Vagina (tissue), 2 donors: ENCODE measurements at places on chromosomes 5 and 9. TPM values are rescaled to one million over a fixed set of nuclear protein-coding genes. Genes with fewer than 3 reads are reported as not detected.

DNA sequence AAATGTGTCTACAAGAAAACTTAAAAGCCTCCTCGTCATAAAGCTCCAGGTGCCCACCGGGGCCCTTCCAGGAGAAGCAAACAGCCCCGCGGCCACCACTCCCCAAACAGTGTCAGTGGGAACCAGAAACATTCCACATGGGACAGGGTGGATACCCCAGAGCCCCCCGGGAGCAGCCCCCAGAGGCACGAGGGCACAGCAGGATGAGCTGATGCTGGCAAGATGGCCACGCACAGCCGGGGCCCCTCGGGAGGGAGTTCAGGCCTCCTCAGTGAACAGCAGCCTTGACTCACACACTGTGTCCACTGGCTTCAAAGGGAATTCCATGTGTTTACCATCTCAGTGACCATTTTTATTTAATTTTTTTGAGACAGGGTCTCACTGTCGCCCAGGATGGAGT lies 10.5 kb downstream of the EXD3 start:
- no peaks in the 10 kb centered on the region for H3K27me3 ChIP-seq
- H3K4me3 ChIP-seq: no peak overlapping the region
- peaks cover 30% of the 10 kb centered on the region for H3K4me1 ChIP-seq

Gene SOX30
- not detected for total RNA-seq

DNA sequence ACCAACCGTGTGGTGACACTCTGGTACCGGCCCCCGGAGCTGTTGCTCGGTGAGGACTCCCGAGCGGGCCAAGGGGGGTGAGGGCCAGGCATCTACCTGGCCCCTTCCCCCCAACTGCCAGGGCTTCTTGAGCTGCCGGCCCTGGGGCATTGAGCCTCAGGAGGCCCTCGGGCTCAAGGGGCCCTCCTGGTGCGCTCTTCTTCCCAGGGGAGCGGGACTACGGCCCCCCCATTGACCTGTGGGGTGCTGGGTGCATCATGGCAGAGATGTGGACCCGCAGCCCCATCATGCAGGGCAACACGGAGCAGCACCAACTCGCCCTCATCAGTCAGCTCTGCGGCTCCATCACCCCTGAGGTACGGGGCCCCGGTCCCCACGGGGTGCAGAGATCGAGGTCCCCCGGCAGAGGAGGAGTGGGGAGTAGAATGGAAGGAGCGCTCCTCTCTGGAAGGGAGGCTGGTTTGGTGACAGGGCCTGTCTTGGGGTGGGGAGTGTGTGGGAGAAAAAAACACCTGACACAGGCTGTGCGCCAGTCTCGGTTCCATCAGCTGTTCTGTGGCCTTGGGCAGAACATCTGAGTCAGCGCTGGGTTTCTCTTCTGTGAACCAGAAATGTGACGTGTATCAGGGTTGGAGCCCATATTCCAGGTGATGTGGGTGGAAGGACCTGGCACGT lies 2.6 kb downstream of the CDK9 start:
- no peak overlapping the region for H3K4me3 ChIP-seq
- H3K4me1 ChIP-seq: peaks cover 50% of the 10 kb centered on the region
- H3K36me3 ChIP-seq: peaks cover 47% of the 10 kb centered on the region
- H3K27me3 ChIP-seq: no peaks in the 10 kb centered on the region
- no peak for DNase-seq

Gene TEX48
- total RNA-seq: not detected

- no peak overlapping the region for H3K4me3 ChIP-seq
- no peak overlapping the region for H3K27ac ChIP-seq
- no peaks in the 10 kb centered on the region for H3K36me3 ChIP-seq
- no peaks in the 10 kb centered on the region for H3K27me3 ChIP-seq
- H3K4me1 ChIP-seq: no peaks in the 10 kb centered on the region
- DNase-seq: no peak
Observed at GRCh38 chr9:73583576-73583975, 431.9 kb downstream of the ANXA1 start.

- H3K27me3 ChIP-seq: no peaks in the 10 kb centered on the region
- H3K4me3 ChIP-seq: no peak overlapping the region
- no peak for DNase-seq
- peaks cover 17% of the 10 kb centered on the region for H3K4me1 ChIP-seq
- no peaks in the 10 kb centered on the region for H3K36me3 ChIP-seq
Observed at GRCh38 chr9:13023498-13023897, 248.7 kb downstream of the LURAP1L start.

Gene DBH
- 12.0 TPM for total RNA-seq

GRCh38 chr9:75616841-75617566 lies 273.5 kb upstream of the PCSK5 start:
- no peaks in the 10 kb centered on the region for H3K4me1 ChIP-seq
- no peak overlapping the region for H3K4me3 ChIP-seq
- no peak overlapping the region for H3K27ac ChIP-seq
- no peaks in the 10 kb centered on the region for H3K36me3 ChIP-seq
- no peak for DNase-seq

- no peaks in the 10 kb centered on the region for H3K27me3 ChIP-seq
- no peak overlapping the region for H3K4me3 ChIP-seq
Observed at GRCh38 chr5:9361835-9362234, 184.0 kb downstream of the SEMA5A start.

Gene QRFP
- not detected for total RNA-seq

Gene DOLK
- 8.1 TPM for total RNA-seq

Gene OR1L8
- 0.74 TPM for total RNA-seq

- no peak for DNase-seq
- H3K4me1 ChIP-seq: no peaks in the 10 kb centered on the region
- H3K36me3 ChIP-seq: no peaks in the 10 kb centered on the region
- H3K27ac ChIP-seq: no peak overlapping the region
- no peaks in the 10 kb centered on the region for H3K27me3 ChIP-seq
Observed at GRCh38 chr9:86626802-86627201, 272.6 kb upstream of the TUT7 start.

- H3K4me1 ChIP-seq: no peaks in the 10 kb centered on the region
- no peak for DNase-seq
- no peak overlapping the region for H3K27ac ChIP-seq
- no peaks in the 10 kb centered on the region for H3K36me3 ChIP-seq
Observed at GRCh38 chr5:129664336-129664937, 83.5 kb upstream of the MINAR2 start.

GRCh38 chr9:72486594-72486955 lies 34.8 kb upstream of the TMC1 start:
- no peaks in the 10 kb centered on the region for H3K4me1 ChIP-seq
- H3K36me3 ChIP-seq: no peaks in the 10 kb centered on the region
- H3K27ac ChIP-seq: no peak overlapping the region
- DNase-seq: no peak

- H3K4me1 ChIP-seq: peaks cover 24% of the 10 kb centered on the region
- peak; percentile 93 for DNase-seq
Observed at GRCh38 chr9:98790842-98791607, 5.3 kb downstream of the ANKS6 start.

DNA sequence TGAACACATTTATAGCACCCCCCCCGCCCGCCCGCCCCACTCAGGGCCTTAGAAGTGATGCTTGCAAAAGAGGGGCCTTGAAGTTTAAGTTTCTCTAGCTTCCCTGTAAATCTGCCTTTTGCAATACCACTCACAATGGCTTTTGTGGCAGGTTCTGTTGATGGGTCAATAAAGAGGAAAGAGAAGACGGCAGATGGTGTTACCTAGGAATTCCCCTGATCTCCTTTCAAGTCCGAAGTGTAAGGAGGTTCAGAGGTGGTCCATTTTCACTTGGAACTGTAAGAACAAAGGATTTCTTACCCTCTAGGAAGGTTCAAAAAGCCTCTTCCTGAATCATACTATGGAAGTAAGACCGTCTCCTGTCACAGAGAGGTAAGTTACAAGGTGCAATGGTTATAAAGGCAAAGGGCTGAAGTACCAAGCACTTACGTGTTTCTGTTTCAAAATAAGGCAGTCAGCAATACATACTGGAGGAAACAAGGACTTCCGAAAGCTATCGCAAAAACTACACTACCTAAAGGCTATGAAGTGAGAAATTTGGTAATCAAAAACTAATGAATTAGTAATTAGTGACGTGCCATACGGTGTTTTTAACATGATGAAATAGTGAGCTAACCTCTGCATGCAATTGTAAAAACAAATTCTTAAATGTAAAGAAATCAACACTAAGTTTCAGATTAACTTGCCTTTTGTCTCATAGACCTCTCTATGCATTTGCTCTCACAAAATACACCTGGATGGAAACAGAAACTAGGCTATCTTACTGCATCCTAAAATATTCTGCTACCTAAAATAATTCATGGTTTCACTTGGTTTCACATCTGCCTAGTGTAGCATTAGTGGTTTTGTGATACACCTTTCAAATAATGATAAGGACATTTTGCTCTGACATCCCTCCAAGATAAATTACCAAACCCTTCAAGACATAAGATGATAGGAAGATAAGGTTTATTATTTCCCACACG lies 589.4 kb upstream of the FAM174A start:
- H3K4me1 ChIP-seq: no peaks in the 10 kb centered on the region
- no peak for DNase-seq
- H3K27me3 ChIP-seq: no peaks in the 10 kb centered on the region
- H3K4me3 ChIP-seq: no peak overlapping the region
- H3K27ac ChIP-seq: no peak overlapping the region
- H3K36me3 ChIP-seq: no peaks in the 10 kb centered on the region

Gene CMYA5
- total RNA-seq: 10.1 TPM

Gene PTGES
- 18.9 TPM for total RNA-seq

DNA sequence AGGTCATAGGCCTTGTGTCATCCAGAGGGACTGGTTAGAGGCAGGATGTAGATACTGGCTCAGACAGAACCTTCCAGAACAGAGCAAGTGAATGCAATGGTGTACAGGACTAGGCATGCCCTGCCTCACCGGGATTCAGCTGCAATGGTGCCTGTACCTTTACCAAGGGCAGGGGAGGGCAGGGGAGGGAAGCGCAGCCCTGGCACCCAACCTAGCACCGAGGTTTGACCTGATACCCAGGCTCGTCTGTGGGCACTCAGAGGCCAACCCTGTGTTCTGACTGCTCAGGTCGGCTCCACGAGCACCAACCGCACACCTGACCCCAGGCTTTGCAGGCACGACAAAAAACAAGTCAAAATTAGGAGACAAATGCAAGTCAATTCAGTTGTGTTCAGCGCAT lies 47.3 kb upstream of the GFPT2 start:
- H3K27ac ChIP-seq: no peak overlapping the region

Gene LHX6
- total RNA-seq: 8.1 TPM

DNA sequence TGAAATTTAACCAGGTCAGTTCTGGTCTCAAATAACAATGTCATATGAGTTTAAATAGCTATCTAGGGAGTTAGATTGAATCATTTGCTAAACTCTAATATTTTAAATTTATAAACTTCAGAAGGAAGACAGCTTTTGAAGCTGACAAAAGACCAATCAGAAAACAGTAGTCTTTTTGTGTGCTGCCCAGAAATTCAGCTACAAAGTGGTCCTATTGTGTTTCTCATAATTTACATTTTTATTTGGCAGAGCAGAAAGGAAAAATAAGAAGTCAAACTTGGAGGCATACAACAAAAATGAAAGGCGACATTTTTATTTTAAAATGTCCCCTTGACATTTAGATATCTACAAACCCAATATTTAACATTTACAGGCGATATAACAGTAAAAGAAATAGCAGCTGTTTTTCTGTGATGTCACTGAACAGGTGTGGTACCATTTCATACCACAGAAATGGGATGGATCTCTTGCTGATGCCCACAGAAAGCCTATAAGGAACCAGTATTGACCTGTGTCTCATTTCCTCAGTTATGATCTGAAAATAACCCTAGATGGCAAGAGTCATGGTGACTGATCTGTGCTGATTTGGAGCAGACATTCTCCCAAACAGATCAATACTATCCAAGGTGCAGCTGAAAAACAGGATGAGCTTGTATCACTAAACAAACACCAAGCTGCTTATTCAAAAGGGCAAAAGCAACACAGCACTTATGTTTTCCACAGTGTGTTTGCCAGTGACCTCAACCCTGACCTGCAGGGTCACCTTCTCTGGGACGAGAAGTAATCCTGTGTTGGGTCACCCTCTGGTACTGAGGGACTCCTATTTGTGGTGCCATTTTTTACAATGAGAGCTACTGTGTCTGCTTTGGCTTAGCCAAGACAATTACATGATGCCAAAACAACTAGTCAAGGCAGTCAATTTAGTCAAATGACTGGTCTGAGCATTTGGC lies 3.6 kb upstream of the FST start:
- no peak overlapping the region for H3K4me3 ChIP-seq
- H3K27ac ChIP-seq: no peak overlapping the region
- H3K36me3 ChIP-seq: no peaks in the 10 kb centered on the region
- DNase-seq: no peak
- no peaks in the 10 kb centered on the region for H3K27me3 ChIP-seq

DNA sequence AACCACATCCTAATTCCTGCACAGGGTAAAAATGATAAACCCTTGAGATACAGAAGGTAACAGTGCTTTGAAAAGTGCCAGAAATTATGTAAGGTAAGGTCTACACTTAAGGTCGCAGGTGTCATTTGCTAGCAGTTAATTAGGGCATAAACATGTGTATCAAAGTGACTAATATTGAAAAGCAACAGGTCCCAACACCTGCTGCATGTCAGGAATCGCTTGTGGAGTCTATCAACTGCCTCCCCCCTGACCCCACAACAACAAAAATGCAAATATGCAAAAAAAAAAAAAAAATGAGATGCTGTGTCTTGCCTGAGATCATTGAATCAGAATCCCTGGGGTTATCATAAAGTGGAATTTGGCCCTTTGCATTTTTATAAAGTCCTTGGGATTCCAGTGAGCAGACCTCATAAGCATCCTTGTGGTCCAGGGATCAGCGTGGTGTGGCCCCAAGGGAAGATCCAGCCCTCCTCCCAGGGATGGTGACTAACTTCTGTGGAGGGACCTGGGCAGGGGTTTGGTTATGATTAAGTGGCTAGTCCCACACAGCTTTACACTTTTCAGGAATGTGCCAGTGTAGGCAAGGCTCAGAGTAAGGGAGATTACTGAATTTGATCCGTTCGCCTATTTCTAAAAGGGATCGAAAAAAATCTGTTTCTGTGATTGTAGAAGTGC lies 92.5 kb upstream of the TNFSF8 start:
- no peaks in the 10 kb centered on the region for H3K27me3 ChIP-seq
- H3K27ac ChIP-seq: no peak overlapping the region
- no peak for DNase-seq
- no peaks in the 10 kb centered on the region for H3K4me1 ChIP-seq

DNA sequence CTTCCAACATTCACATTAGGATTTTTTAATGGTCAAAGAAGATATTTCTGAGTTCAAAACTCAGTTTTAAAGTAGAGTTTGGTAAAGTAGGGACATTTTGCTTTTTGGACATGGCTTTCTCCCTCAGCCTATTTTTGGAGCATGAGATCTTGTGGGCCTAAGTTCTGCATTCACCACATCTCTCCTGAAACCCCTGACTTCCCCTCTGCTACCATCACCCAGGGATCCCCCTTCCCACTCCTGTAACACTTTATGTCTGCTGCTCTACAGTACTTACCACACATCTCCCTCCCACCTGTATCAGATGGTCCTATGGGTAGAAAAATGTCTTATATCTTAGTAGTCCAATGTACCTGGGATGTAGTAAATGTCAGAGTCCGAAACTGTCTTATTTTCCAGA lies 48.2 kb upstream of the JAK2 start:
- H3K27me3 ChIP-seq: no peaks in the 10 kb centered on the region
- H3K36me3 ChIP-seq: no peaks in the 10 kb centered on the region
- peaks cover 48% of the 10 kb centered on the region for H3K4me1 ChIP-seq
- no peak overlapping the region for H3K4me3 ChIP-seq
- no peak for DNase-seq
- H3K27ac ChIP-seq: no peak overlapping the region
